ENCODE measurements at places on chromosomes 5 and 9.
A peak's percentile ranks its signal among the peaks of the same experiment; 100 is the strongest.

- no peak for DNase-seq
Observed at GRCh38 chr9:137352511-137353222, 50.6 kb upstream of the NRARP start.

DNA sequence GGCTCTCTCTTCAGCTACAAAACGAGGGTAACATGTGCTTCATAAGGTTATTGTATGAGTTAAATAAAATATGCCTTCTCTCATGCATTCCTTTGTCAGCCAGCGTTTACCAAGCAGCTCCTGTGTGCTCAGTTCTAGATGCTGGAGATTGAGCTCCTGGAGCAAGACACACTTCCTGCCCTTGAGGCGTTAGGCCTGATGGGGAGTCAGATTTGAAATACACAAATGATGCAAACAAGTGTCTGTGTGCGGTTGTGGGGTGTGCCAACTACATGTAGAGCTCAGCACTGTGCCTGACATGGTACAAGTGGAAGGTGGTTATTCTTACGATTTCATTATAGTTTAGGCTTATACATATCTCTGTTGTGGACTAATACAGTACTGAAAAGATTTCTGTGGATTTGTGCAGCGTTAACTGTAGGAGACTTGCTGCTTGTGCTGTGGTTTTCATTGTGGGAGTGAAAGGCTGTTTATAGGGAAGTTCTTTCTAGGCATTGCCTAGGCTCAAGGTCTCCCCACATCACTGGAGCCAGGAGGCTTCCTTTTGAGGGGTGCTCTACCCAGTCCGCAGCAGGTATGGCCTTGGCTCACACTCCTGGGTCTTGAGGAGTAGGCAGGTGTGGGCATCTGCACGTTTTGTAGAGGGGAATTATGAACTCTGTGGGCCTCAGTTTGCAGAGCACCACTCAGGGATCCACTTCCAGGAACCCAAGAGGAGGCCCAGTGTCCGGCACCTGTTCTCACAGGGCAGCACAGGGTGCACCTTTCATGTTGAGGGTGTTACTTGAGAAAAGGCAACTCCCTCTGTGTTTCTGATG is 39.8 kb upstream of the ANGPTL2 start:
- DNase-seq = peak; percentile 1

- peak; percentile 30 for DNase-seq
Observed at GRCh38 chr9:21434202-21435014, 5.8 kb upstream of the IFNA1 start.

- DNase-seq = no peak
Observed at GRCh38 chr5:132444061-132444460, 46.5 kb downstream of the IRF1 start.

DNA sequence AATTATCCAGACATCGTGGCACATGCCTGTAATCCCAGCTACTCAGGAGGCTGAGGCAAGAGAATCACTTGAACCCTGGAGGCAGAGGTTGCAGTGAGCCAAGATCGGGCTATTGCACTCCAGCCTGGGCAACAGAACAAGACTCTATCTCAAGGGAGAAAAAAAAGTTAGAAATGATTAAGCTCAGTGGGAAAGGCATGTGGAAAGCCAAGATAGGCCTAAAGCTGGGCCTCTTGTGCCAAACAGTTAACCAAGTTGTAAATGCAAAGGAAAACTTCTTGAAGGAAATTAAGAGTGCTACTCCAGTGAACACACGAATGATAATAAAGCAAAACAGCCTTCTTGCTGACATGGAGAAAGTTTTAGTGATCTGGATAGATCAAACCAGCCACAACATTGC is 43.0 kb downstream of the TBCA start:
- DNase-seq = no peak
